ENCODE measurements at places on chromosomes 2 and 18.
A peak's percentile ranks its signal among the peaks of the same experiment; 100 is the strongest.

DNA sequence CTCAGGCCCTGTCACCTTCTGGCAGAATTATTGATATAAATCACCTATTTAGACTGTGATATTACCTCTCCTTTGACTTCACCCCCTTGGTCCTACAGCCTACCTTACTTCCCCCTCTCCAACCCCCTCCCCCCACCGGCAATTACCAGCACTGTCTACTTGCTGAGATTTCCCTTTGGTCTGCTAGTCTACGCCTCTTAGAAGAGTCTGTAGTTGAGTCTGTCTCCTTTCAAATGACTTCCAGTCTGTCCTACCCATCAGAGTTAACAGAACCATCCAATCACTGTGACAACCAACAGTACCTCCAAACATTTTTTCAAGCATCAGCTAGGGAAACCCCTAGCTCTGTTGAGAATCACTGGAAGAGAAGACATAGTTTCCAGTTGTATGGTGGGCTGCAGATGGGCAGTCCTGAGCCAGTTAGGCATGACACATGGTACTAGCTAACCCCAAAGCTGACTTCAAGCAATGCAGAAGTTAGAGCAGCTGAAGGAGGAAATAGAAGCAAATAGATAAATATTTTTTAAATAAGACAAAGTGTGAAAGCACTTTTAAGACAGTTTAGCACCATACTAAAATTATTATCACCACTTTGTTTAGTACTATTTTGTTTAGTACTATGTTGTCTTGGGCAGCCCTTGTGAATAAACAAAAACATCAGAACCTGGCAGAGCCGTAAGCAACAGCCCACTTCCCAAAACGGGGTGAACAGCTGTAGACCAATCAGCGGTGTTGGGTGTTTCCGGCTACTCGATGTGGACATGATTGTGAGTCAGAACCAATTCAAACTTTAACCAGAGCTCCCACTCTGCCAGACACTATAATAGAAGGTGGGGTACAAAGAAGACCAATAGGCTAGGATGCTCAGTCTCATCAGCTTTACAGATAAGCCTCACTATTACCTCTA lies 2.7 kb upstream of the ASNSD1 start:
- DNase-seq, result no peak

- DNase-seq, result no peak
Measured at GRCh38 chr2:10188211-10188610, 65.7 kb downstream of the RRM2 start.

DNA sequence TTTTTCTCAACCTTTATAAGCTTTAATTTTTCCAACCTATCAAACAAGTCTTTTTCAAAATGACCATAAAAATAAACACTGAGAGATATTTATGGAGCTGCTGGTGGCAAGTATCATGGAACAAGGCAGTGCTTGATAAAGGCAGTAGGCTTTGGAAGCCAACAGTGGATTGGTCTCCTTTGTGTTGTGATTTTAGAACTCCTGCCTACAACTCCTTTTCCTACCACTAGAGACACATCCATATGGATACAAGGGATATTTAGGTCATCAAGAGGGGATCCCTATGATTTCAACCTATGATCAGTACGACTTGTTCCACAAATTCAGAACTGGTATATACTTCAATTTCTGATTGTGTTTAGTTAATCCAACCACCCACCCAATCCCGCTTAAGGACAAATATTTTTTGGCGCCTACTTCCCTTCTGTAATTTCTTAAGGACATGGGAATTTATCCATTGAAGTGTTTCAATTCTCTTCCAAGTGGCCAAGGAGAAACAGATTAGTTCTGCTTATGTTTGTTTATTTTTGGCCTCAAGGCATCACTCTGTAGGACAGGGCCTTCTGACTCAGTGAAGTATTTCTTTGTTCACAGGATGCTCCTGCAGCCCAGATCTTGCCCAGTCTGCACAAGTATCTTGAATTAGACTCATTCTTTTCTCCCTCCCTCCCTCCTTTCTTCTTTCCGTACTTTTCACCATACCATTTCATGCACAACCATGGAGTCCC lies 2119.6 kb upstream of the PIK3C3 start:
- DNase-seq, result no peak

DNA sequence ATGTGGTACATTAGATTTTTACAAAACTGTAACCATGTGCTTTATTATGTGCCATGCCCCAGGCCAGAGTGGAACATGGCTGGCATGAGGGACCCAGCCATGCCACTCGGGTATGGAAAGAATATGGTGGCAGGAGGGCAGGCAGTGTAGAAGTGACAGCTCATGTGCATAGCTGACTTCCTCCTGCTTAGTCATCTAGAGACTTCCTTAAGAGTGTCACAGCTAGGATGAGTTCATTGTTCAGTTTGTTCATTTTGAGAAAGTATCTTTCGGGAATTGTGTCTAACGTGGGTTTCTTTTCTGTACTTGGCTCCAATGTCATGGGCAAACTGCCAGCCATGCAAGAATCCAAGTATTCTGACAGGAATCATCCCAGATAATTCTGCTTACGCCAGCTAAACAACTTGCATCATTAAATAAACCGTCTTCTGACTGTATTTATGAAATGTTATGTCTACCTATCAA lies 94.3 kb upstream of the ITGB6 start:
- DNase-seq, result no peak

GRCh38 chr2:235508371-235509160 lies 14.7 kb downstream of the AGAP1 start:
- no peak for DNase-seq

DNA sequence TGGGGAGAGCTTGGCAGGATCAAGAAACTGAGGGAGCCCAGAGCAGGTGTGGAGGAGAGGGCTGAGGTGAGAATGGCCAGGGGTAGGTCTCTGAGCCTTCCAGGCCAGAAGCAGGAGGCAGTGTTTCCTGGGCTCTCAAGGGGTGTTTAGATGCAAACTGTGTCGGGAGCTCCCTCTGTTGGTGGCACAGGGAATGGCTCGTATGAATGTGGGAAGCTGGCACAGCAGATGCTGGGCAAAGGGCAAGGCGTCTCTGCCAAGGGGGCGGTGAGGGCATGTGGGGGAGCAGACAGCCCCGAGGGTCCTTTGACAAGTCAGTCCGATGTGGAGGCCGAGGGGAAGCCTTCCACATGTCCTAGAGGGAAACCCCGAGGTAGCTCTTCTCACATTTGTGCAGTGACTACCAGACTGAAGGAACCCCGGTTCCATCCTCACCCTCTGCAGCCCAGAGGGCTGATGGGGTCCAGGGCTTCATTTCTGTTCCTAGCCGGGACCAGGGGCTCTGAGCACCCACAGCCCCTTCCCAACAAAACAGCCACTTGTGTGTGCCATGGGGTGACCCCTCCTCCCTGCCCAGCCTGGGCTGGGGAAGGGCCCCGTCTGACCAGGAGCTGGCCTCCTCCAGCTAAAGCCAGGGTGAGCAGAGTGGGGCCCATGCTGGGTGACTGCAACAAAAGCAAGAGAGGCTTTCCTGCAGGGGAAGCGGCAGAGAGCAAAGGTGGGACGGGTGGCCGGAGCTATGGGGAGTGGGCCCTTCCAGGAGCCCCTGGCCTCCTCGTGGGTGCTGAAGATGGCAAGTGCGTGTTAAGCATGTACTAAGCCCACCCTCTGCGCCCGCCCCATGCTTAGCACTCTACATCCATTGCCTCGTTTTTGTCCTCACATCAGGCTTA lies 103.4 kb downstream of the SEPTIN10 start:
- DNase-seq, result peak; percentile 53

GRCh38 chr2:216493334-216493685 lies 5.3 kb upstream of the RPL37A start:
- DNase-seq, result no peak

- no peak for DNase-seq
Measured at GRCh38 chr2:71743995-71744675, 290.8 kb downstream of the DYSF start.

DNA sequence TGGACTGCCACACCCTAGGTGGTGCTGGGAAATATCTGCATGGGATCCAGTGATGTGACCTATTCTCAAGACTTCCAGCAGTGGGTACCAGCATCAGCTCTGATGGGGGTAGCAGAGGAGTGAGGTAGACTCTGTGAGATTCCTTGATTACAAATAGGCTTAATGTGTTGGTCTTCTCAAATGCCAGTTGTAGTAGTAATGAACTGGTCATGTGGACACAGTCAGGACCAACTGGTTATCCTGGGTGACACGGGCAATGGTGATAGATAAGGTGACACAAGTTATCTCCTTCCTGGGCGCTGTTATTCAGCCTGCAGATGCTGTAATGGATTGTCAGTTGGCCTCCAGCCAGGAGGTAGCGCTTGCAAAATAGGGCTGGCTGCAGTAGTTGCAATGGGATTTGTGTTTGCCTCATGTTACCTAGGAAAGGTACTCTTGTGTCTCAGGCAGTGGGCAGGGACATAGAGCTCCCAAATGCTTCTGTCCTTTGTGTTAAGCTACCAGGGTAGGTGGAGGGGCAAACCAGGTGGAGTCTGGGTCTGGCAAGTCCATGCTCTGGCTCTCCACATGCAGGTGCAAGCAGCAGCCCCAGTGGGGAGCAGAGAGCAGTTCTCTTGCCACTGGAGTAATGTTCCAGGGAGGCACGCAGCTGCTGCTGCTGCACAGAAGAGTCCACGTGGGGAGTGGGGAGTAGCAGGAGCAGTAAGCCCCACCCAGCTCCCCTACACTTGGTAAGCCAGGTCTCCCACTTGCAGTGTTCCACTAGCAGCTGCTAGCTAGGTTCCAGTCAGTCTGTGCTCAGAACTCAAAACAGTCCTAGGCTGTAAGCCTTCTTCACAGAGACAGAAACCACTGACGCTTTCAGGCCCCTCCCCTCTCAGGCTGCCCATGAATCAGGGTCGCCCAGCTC lies 505.4 kb upstream of the DDX18 start:
- no peak for DNase-seq

- DNase-seq, result no peak
Measured at GRCh38 chr2:201419057-201419635, 32.1 kb downstream of the TRAK2 start.

DNA sequence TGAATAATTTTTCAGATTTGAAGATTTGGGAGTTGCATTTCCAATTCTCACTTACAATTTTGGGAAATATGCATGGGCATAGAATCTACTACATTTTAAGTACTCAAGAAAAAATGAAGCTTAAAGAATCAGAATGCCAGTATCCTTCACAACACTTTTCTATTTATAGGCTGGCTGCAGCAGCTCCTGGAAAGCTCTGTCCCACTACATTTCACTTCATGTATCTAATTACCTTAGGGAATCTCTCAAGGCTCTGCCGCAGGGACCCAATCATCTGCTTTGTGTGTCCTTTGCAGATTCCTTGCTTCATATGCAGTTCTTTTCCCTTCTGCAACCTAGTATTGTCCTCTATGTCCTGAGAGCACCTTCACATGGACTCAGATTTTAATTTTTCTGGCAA lies 102.9 kb downstream of the NUP35 start:
- DNase-seq, result no peak

DNA sequence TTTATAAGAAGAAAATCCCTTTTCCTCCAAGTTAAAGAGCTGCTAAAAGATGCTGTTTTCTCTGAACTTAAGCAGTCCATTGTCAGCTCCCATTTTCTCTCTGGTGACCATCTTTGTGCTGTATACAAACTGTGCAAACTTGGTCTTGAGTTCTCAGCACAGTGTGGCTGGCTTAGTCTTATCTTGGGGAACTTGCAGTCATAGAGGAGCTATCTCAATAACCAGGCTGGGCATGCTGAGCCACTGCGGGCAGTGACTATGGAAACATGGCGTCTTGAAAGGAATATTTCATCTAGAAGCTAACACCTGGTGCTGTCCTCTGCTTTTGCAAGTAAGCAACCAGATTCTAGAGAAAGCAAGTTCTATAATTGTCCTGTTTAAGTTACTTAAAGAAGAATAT lies 1334.4 kb upstream of the CELF4 start:
- no peak for DNase-seq

Data from stimulated activated CD8-positive, alpha-beta memory T cell treated with anti-CD3 and anti-CD28 coated beads, Interleukin-2, amount 100 ng/mL, for 1 hour (primary cell).